ENCODE measurements at places on chromosomes 12 and 14.

GRCh38 chr12:120668868-120669840 lies 17.8 kb upstream of the MLEC start:
- no peak for DNase-seq

DNA sequence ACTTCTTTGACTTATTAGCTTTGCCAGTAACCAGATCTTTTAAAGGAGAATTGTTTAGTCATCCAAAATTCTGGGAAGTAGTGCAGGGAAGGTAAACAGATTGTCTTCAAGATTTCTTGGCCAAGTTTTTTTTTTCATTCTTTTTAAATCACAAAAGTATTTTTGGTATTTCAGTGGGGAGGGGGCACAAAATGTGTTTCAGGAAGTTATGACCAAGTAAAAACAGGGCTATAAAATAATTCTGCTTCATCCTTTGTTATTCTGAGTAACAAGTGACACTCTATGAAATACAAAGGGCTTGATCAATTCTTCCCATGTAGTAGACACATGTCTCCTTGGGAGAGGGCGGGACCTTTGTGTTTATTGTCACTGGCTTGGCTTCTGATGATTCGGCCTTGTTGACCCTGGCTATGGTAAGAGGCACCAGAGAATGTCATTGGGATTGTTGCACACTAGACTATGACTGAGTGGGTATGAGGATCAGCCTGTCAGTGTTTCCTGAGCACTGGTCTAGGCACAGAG lies 55.4 kb downstream of the SUSD6 start:
- no peak for DNase-seq

DNA sequence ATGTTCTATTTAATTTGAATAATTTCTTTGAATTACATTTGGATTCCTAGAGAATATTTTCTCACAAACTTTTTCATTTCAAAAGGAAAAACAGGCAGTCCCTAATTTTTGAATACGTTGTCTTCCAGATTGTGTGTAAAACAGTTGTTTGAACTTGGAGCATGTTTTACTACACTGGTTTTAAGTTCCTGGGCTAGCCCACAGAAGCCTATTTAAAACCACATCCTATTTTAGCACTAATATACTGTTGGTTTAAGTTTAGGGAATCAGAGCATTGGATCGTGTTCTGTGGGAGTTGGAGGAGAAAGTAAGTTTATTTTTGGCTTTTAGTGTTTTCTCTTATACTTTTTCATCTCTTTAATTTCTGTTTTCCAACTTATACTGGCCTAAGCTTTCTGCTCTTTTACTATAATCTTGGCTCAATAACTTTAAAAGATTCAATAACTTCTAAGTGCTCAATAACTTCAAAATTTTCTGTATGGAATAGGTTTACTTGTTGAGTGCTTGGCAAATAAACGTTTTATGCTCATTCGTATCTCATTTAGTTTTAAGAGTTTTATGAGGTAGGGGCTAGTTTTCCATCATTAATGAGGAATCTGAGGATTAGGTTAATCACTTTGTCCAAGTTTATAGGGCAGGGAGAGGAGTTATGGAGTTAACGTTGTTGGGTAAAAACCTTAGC lies 14.9 kb downstream of the LEMD3 start:
- DNase-seq = no peak

DNA sequence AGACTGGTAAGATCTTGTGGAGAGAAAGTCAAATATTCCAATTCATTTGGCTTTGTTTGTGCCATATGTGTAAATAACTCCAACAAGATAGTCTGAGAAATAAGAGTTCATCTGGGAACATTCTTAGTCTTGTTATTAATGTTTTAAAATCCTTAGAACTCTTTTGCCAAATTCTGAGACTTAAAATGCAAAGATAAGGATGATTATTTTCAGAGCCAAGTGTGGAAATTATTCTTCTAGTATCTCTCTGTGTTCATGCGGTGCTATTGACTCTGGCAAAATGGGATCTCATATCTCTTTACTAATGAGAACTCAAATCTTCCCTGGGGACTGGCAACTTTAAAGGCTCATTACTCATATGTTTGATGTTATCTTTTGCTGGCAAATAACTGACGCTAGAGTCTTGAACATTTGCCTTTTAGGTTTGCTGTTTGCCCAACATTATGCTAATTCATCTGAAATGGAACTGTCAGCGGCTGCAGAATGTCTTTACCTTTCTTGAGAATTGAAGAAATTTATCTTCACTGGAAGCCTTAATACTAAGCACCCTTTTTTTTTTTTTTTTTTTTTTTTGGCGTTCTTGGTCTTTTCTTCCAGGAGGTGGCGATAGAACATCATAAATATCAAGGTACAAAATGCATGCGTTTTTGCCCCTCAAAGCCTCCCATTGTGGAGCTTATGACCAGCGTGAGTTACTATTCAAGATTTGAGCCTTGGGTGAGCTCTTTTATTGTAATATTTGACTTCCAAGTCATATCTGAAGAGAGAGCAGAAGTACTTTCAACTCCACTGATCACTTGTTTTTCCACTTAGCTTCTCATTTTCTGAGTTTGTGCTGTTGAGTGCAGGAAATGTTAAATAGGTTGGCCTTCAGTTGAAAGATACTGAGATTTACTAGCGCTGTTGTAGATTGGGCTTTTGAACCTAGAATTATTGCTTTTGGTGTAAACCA lies 86.5 kb downstream of the CAND1 start:
- DNase-seq = no peak

GRCh38 chr14:77305696-77306095 lies 15.0 kb downstream of the POMT2 start:
- DNase-seq = no peak

DNA sequence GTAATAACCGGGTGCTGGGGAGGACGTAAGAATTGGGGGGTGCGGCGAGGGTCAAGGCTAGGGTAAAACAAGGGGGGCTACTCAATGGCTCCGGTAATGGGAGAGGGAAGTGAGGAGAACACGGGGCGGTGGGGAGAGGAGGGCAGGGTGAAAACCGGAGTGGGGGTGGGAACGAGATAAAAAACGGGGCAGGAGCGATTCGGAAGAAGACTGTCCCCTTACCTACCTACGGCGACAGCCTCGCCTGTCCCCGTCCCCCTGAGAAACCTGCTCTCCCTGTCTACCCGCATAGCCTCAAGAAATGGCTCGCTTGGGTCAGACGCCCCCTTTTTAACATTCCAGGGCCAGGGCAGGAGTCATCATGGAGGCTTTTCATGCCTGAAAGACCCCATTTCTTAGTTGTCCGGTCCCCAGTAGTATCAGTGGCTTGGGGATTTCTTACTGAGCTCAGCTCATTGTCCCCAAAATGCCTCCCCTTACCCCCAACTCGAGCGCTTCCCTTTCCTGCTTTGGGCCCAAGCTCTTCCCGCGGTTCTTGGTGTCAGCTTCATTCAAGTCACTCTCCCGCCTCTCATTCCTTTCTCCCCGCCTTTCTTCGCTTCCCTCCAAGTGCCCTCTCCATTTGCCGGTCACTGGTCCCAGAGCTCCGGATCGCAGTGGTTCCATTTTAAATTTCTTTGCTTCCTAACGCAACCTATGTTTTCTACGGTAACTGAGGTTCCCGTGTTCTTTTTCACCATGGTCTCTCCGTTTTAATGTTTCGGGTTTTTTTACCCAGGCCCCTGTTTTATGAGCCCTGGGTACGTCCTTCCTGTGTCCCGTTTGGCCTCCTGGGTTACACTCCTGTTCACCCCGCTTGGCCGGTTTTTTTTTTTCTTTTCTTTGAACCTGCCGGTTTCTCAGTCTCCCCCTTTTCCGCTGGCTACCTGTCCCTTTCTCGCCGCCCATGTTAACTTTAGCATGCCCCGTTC lies 1.2 kb upstream of the WSB2 start:
- DNase-seq = no peak

DNA sequence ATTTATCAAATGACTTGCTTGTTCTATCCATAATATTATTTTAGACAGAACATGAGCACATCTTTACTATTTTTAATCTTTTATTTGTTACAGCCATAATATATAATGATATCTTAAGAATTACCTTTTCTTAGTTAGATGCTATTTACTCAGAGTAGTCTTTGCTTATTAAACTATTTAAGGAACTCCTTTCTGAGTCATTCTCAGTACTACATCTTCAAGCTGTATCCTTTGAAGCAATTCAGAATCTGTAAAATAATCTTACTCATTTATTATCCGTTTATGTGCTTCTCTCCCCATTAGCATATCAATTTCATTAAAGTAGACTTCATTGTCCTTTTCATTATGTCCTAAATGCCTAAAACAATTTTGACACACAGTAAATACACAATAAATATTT lies 240.4 kb upstream of the FAR2 start:
- DNase-seq = no peak

DNA sequence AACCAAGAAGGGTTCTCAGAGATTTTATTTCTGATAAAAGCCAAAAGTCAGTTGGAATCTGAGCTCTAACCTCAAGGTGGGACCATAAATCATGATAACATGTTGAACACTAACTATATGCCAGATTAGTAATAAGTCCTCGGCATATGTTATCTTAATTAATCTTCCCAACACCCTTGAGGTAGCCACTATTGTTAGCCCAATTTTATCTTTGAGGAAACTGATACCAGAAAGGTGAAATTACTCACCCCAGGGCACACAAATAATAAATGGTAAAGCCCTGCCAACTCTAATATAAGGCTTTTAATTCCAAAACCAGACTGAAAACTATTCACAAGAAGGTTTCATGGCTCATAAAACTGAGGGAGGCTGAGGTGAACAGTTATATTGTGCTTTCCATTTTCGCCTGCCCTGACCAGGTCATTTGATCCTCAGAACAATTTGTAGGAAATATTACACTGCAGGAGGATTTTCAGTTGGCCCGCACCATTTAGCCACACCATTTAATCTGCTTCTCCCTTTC lies 16.1 kb upstream of the NUAK1 start:
- DNase-seq = no peak

DNA sequence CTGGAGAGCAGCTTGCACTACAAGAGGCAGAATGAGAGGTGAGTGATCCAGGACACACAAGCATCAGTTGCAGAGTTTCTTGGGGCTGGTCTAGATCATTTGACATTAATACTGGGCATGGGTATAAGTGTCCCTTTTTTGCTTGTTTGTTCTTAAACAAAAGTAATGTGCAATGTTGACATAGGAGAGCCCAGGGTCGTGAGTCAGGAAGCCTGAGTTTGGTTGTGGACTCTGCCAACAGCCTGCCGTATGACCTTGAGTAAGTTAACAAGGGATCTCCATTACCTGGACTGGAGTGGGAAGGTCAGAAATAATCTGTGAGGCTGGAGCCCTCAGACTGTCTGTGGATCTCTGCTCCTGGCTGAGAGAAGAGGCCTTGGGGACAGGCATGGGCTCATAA lies 170.3 kb downstream of the KCNA5 start:
- DNase-seq = no peak

- no peak for DNase-seq
These were observed 2.8 kb downstream of the CAND1 start for GRCh38 chr12:67271976-67272375.

- no peak for DNase-seq
These were observed 72.0 kb downstream of the BMP4 start for GRCh38 chr14:53884601-53885000.

DNA sequence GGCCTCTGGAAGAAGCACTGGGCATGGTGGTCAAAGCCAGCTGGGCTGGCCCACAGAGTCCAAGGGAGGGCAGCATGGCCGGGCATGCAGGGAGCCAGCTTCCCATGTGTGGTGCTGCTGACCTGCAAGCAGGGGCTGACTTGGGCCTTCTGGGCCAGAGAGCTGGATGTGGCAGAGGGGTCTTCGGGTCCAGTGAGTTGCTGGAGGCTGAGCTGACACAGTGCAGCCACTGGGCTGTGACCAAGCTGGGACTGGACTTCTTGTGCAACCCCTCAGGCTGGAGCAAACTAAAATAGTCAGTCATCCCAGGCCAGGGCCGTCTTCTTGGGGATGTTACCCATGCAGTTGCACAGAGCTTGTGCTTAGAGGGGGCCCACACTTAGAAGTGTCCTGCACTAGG lies 7.3 kb upstream of the RIN3 start:
- DNase-seq = no peak

- no peak for DNase-seq
These were observed 1345.6 kb downstream of the FSCB start for GRCh38 chr14:43161477-43161876.

Data from activated T-cell treated with anti-CD3 and anti-CD28 coated beads for 24 hours (primary cell).